Gastroesophageal sphincter (tissue), 4 donors: ENCODE measurements at places on chromosomes 5 and 9. TPM values are rescaled to one million over a fixed set of nuclear protein-coding genes. Genes with fewer than 3 reads are reported as not detected.

The DDX4 gene
- not detected for total RNA-seq

The ZNF454 gene
- 2.3 TPM for total RNA-seq

The DMRT3 gene
- total RNA-seq, result 0.12 TPM

The TMC1 gene
- not detected for total RNA-seq

The MYMK gene
- total RNA-seq, result not detected

The LEAP2 gene
- 0.12 TPM for total RNA-seq

The TMEM171 gene
- not detected for total RNA-seq

The STPG3 gene
- not detected for total RNA-seq

The THBS4 gene
- 82.8 TPM for total RNA-seq

GRCh38 chr5:98179791-98180755 lies 593.4 kb upstream of the RGMB start:
- no peak for ATAC-seq

GRCh38 chr9:110999379-110999778 lies 38.9 kb downstream of the LPAR1 start:
- no peak for ATAC-seq

DNA sequence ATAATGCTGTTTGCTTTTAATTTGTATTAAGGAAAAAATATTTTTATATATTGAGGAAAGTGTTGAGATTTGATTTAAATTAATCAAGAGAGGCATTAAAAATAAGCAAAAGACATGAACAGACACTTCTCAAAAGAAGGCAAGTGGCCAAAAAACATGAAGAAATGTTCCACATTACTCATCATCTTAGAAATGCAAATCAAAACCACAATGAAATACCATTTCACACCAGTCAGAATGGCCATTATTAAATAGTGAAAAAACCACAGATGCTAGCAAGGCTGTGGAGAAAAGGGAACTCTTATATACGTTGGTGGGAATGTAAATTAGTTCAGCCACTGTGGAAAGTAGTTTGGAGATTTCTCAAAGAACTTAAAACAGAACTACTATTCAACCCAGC lies 45.9 kb downstream of the RANBP17 start:
- no peak for ATAC-seq

- ATAC-seq, result no peak
Observed at GRCh38 chr5:170411100-170411499, 21.9 kb upstream of the KCNMB1 start.

DNA sequence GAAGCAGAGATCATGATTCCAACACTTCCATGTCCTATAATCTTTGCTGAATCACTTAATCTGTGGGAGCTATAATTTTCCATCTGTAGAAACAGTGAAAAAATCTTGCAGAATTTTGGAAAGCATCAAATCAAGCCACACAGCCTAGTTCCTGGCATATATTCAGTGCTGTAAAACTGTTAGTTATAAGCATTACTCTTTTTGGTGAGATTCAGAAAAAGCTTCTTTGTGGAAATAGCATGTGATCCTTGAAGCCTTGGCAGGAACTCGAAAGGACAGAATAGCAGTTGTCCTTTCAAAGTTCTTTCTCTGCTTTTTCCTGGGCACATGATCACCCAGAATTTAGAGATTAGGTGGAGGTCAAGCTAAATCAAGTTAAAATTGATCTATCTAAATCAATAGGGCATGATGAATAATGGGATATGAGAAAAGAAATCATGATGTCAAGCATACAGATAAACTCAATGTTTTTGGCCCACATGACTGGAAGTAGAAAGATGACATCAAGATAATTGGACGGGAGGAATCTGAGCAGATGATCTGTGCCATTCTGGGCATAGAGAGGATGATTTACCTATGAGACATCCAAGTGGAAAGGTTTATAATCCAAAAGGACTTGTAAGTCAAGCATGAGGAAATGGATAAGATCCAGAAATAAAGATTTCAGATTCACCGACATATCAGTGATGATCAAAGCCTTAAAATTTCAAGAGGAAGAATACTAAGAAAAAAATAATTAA lies 73.1 kb downstream of the TMEM232 start:
- no peak for ATAC-seq

DNA sequence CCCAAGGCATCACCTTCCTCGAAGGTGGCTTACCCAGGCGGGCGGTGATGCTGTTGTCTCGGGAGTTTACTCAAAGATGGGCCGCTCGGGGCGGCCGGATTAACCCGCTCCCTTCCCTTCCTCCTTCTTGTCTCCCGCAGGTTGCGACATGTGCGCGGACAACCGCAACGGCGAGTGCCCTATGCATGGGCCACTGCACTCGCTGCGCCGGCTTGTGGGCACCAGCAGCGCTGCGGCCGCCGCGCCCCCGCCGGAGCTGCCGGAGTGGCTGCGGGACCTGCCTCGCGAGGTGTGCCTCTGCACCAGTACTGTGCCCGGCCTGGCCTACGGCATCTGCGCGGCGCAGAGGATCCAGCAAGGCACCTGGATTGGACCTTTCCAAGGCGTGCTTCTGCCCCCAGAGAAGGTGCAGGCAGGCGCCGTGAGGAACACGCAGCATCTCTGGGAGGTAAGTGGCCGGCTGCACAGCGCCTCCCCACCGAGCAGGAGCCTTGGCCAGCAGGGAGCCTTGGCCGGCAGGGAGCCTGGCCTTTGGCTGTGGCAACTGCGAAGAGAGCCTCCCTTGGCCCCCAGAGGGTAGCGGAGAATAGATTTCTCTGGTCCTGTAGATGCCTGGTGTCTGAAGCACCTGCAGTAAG lies 10.6 kb downstream of the PRDM6 start:
- ATAC-seq, result no peak

- no peak for ATAC-seq
Observed at GRCh38 chr5:153147891-153148623, 342.4 kb upstream of the GRIA1 start.

GRCh38 chr9:83056174-83056573 lies 6.8 kb downstream of the RASEF start:
- ATAC-seq, result no peak

- no peak for ATAC-seq
Observed at GRCh38 chr5:123150089-123150488, 61.0 kb downstream of the PRDM6 start.

DNA sequence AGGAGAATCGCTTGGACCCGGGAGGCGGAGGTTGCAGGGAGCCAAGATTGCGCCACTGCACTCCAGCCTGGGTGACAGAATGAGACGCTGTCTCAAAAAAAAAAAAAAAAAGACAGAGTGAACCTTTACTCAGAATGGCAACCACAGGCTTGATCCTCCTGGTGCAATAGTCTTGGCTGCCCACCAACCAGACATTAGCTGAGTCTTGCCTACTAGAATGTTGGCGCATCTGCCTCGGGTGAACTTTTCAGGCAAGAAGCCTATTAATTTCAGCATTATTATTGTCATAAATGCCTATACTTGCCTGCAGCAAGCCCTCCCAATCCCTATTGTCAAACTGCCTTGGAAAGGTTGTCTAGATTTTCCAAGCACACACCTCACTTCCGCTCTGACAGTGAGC lies 4.2 kb downstream of the SERINC5 start:
- ATAC-seq, result no peak

GRCh38 chr9:85516976-85517637 lies 224.6 kb downstream of the AGTPBP1 start:
- no peak for ATAC-seq

GRCh38 chr5:159262472-159262858 lies 625 bp upstream of the UBLCP1 start:
- peak; percentile 10 for ATAC-seq

GRCh38 chr5:172111852-172112225 lies 76.2 kb downstream of the STK10 start:
- ATAC-seq, result no peak

DNA sequence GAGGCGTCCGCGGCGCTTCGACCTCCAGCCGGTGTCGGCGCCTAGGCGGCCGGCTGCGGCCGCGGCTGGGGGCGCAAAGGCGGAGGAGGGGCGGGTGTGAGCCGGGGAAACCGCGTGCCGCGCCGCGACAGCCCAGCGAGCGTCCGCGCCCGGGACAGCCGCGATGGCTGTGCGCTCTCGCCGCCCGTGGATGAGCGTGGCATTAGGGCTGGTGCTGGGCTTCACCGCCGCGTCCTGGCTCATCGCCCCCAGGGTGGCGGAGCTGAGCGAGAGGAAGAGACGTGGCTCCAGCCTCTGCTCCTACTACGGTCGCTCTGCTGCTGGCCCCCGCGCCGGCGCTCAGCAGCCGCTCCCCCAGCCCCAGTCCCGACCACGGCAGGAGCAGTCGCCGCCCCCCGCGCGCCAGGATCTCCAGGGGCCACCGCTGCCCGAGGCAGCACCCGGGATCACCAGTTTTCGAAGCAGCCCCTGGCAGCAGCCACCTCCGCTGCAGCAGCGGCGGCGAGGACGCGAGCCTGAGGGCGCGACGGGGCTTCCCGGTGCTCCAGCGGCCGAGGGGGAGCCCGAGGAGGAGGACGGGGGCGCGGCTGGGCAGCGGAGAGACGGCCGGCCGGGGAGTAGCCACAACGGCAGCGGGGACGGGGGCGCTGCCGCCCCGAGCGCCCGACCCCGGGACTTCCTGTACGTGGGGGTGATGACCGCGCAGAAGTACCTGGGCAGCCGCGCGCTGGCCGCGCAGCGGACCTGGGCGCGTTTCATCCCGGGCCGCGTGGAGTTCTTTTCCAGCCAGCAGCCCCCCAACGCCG lies 605 bp downstream of the CHSY3 start:
- peak; percentile 35 for ATAC-seq

- no peak for ATAC-seq
Observed at GRCh38 chr5:102932781-102933180, 177.7 kb downstream of the PAM start.

DNA sequence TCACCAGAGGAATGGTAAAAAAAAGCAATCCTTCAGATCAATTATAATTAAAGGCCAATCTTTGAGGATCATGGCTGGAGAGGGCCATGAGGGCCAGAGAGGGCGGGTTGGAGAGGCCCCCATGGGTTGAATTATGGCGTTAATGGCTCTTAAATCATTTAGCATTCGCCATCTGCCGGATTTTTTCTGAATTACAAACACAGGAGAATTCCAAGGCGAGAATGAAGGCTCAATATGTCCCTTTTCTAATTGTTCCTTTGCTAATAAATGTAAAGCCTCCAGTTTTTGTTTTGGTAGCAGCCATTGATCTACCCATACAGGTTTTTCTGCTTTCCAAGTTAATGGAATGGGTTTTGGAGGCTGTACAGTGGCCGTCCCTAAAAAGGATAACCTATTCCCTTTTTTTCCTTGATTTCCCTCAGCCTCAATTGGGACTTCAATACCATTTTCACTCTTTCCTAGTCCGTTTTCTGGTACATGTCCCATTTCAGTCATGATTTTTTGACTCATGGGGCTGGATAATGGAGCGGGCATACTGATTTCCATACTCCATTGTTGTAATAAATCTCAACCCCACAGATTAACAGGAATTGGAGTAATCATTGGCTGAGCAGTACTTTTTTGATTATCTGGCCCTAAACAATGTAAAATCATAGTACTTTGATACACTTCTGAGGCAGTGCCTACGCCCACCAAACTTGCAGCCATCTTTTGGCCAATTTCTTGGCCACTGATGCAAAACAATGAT lies 6.7 kb upstream of the TMEM141 start:
- no peak for ATAC-seq

DNA sequence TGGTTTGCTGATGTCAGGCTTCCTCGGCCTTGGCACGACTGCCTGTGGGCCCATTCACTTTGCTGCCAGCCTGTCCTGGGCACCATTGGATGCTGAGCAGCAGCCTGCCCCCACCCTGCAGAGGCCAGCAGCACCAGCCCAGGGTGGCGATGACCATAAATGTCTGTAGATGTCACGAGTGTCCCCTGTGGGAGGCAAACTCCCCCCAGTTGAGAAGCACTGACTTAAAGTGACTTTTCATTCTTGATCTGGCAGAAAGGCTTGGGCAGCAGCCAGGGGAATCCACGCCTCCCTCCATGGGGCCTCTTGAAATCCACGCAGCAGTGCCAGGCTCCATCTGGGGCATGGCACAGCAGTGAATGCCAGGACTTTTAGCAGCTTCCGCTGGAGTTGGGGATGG lies 21.8 kb downstream of the IRX4 start:
- ATAC-seq, result no peak

- no peak for ATAC-seq
Observed at GRCh38 chr9:137774775-137775386, 102.7 kb upstream of the CACNA1B start.

GRCh38 chr5:113824307-113824706 lies 310.8 kb downstream of the YTHDC2 start:
- ATAC-seq, result no peak

DNA sequence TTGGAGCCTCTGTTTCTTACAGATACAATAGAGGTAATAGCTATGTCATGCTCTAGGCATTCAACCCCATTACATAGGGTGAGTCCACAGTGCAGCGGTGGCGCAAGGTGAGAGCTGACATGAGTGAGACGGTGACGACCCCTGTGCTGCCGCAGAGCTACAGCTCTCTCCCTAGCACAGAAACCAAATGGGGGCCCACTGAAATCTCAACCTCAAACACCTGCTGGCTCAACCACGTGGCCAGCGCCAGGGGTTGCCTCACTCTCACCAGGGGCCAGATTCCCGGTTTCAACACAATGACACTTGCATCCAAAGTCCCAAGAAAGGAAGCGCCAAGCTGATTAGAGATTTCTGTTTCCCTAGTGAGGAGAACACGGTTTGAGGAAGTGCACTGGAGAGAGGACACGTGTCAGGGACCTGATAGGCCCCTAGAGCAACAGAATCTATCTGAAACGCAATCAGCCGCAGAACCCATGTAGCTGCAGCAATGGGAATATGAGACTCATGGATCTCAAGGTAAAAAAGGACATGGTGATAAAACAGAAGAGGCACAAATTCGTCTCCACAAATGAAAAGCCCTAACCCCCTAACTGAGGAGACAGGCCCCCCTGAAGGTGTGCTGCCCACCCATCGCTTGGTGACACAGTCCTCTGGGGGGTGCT lies 114.3 kb downstream of the CRB2 start:
- no peak for ATAC-seq

DNA sequence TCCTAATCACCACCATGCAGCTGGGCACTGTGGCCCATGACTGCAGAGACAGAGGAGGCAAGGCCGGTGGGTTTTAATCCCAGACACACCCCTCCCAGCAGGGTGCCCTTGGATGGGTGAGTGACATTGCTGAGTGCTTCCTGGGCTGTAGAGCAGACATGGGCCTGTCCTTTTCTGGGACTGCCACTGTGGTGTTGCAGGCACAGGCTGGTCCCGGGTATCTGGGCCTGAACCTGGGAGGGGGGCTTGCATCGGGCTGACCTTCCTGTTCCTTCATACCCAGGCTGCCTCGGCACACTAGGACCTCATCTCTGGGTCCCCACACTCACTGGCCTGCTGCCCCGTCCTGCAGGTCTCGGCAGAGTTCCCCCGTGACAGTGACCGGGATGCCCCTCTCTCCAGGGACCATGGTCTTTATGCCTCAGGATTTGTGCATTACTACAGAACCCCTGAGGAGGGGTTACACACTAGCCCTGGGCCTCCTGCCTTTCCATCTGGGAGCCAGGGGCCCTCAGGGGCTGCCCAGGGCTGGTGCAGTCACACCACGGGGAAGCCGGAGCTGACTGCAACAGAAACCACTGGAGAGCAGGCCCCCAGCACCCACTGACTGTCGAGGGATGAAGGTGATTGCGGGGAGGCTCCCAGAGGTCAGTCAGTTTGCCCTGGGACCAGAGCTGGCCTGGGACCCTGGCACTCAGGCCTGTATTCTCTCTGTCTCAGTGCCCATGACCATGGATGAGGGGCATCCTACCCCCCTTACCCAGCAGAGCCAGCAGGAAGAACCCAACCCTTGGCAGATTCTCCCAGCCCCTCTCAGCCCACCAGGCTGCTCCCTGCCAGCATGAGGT lies 8.9 kb upstream of the SLC25A48 start:
- no peak for ATAC-seq
